ENCODE measurements at places on chromosomes 1 and 21. TPM values are rescaled to one million over a fixed set of nuclear protein-coding genes. Genes with fewer than 3 reads are reported as not detected.
A peak's percentile ranks its signal among the peaks of the same experiment; 100 is the strongest.

The KCNE2 gene
- not detected for total RNA-seq

The WNT9A gene
- total RNA-seq, result 0.96 TPM

The AMPD1 gene
- total RNA-seq, result not detected

- no peak overlapping the region for H3K4me3 ChIP-seq
- DNase-seq, result no peak
- H3K36me3 ChIP-seq, result no peaks in the 10 kb centered on the region
- H3K27ac ChIP-seq, result no peak overlapping the region
- H3K27me3 ChIP-seq, result no peaks in the 10 kb centered on the region
These were observed 360.0 kb downstream of the NPHP4 start for GRCh38 chr1:5632224-5632623.

GRCh38 chr1:115706587-115707425 is 61.7 kb downstream of the CASQ2 start:
- H3K4me3 ChIP-seq, result no peak overlapping the region
- DNase-seq, result no peak
- H3K36me3 ChIP-seq, result no peaks in the 10 kb centered on the region
- no peaks in the 10 kb centered on the region for H3K27me3 ChIP-seq

DNA sequence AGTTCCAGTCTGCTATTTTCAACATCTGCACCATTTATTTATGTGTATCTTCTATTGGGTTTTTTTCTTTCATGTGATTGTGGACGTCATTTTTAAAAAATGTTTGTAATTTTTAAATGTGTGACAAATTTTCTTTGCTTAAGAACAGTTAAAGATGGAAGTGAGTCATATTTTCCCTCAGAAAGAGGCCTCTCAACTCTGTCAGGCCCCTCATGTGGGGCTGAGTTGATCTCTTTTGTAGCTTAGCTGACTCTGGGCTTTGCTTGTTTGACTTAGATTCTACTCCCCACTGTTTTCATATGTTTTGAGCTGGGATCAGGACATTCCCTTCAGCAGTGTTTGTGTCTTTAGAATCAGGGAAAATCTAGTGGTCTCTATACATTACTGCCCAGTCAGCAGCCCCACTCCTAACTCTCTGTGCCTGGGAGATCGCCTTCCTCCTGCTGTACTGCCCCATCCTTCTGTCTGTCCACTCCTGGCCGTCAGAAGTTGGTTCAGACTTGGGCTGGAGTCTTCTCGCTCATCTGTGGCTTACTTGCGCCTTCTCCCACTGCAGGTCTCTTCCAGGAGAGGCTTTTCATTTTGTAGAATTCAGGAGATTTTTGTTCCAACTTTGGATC is 137.4 kb downstream of the DYRK1A start:
- no peak overlapping the region for H3K27ac ChIP-seq
- H3K27me3 ChIP-seq, result no peaks in the 10 kb centered on the region
- H3K4me3 ChIP-seq, result no peak overlapping the region
- no peak for DNase-seq
- H3K4me1 ChIP-seq, result no peaks in the 10 kb centered on the region
- H3K36me3 ChIP-seq, result peaks cover 65% of the 10 kb centered on the region

- no peaks in the 10 kb centered on the region for H3K36me3 ChIP-seq
- H3K4me1 ChIP-seq, result no peaks in the 10 kb centered on the region
- DNase-seq, result no peak
- no peaks in the 10 kb centered on the region for H3K27me3 ChIP-seq
- H3K27ac ChIP-seq, result no peak overlapping the region
These were observed 56.4 kb downstream of the ELK4 start for GRCh38 chr1:205575294-205575885.

DNA sequence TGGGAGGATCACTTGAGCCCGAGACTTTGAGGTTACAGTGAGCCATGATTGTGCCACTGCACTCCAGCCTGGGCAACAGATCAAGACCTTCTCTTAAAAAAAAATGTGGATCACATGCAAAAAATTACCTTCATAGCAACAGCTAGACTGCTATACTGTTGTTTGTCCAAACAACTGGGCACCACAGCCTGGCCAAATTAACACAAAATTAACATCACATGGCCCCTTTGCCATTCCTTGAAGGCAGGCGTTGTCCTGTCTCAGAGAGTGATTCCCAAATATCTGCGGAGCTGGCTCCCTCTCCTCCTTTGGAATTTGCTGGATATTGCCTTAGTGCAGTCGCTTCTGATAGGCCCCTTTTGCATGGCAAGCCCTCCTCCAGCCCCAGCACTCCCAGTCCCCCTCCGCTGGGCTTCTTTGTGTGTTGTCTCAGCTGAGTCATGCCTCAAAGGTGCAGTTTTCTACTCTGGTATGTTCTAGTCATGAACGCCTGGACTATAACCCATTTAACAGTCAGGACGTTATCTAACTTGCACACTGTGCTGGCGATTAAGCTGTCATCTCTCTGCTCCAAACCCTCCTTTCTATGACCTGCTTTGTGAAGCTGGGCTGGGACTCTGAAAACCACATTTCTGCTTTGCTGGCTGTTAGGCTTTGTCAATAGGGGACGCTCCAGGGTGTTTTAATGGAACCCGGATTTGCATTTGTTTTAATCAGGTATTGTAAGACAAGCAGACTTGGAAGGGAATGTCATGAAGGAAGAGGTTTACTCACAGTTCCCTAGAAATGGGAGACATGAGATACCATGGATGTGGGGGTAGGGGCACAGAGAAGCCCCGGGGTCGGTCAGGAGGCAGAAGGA is 20.1 kb upstream of the HPCAL4 start:
- H3K27me3 ChIP-seq, result no peaks in the 10 kb centered on the region
- H3K36me3 ChIP-seq, result no peaks in the 10 kb centered on the region
- no peaks in the 10 kb centered on the region for H3K4me1 ChIP-seq
- no peak for DNase-seq
- no peak overlapping the region for H3K27ac ChIP-seq
- H3K4me3 ChIP-seq, result no peak overlapping the region

- no peak overlapping the region for H3K4me3 ChIP-seq
These were observed 663.9 kb downstream of the PTPRU start for GRCh38 chr1:29900104-29900679.

The FRRS1 gene
- 0.32 TPM for total RNA-seq

DNA sequence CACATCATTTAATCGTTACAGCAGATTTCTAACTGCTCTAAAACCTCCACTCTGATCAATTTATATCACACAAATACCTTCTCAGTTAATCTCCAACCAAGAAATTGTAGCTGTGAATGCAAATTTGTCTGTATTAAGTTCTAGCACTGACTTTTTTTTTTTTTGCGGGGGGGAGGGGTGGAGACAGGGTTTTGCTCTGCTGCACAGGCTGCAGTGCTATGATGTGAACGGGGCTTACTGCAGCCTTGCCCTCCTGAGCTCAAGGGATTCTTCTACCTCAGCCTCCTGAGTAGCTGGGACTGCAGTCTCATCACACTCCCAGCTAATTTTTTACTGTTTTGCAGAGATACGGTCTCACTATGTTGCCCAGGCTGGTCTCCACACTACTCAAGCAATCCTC is 163.6 kb downstream of the RERE start:
- DNase-seq, result no peak
- H3K4me3 ChIP-seq, result no peak overlapping the region
- no peaks in the 10 kb centered on the region for H3K4me1 ChIP-seq
- H3K27ac ChIP-seq, result no peak overlapping the region
- H3K36me3 ChIP-seq, result no peaks in the 10 kb centered on the region

- DNase-seq, result no peak
- no peaks in the 10 kb centered on the region for H3K4me1 ChIP-seq
- no peak overlapping the region for H3K4me3 ChIP-seq
- H3K27ac ChIP-seq, result no peak overlapping the region
- H3K36me3 ChIP-seq, result no peaks in the 10 kb centered on the region
- H3K27me3 ChIP-seq, result no peaks in the 10 kb centered on the region
These were observed 294.3 kb upstream of the SPAG17 start for GRCh38 chr1:118479351-118479750.

GRCh38 chr1:38997901-38998190 is 6.8 kb downstream of the AKIRIN1 start:
- H3K27ac ChIP-seq, result no peak overlapping the region
- no peaks in the 10 kb centered on the region for H3K27me3 ChIP-seq
- H3K4me1 ChIP-seq, result no peaks in the 10 kb centered on the region
- peaks cover 41% of the 10 kb centered on the region for H3K36me3 ChIP-seq

The DMBX1 gene
- not detected for total RNA-seq

- H3K27ac ChIP-seq, result no peak overlapping the region
- no peak for DNase-seq
- no peak overlapping the region for H3K4me3 ChIP-seq
- H3K4me1 ChIP-seq, result no peaks in the 10 kb centered on the region
- no peaks in the 10 kb centered on the region for H3K36me3 ChIP-seq
These were observed 88.0 kb upstream of the WLS start for GRCh38 chr1:68320349-68320748.

GRCh38 chr21:40618191-40618973 is 228.6 kb downstream of the DSCAM start:
- H3K27ac ChIP-seq, result no peak overlapping the region
- H3K4me3 ChIP-seq, result no peak overlapping the region
- no peaks in the 10 kb centered on the region for H3K36me3 ChIP-seq
- no peaks in the 10 kb centered on the region for H3K27me3 ChIP-seq
- DNase-seq, result no peak
- H3K4me1 ChIP-seq, result no peaks in the 10 kb centered on the region

GRCh38 chr1:46523496-46524353 is 27.7 kb downstream of the KNCN start:
- no peaks in the 10 kb centered on the region for H3K27me3 ChIP-seq
- no peak for DNase-seq

DNA sequence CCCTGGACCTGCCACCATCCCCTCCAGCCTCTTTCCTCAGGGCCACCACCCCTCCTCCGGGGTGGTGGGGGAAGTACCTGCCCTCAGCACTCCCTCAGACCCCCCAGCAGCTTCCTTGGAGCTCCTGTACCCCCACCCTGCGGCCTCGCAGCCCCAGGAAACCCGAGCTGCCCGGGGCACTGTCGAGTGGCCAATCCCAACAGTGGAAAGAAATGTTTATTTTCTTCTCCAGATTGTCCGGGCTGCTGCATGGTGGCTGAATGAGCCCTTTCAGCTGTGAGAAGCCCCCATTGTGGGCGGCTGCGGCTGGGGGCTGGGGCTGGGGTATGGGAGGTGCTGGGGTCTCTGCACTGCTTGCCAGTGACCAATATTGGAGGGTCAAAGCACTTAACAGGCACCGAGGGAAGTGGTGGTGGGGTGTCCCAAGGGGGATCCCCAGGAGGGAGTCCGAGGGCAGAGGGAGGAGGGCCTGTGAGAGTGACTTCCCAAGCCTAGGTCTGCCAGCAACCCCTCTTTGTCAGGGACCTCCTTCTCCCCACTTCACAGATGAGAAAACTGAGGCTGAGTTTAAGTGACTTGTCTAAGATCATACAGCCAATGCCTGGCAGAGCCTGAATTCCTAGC is 25.2 kb downstream of the RUNX3 start:
- peaks cover 3% of the 10 kb centered on the region for H3K36me3 ChIP-seq
- H3K27ac ChIP-seq, result no peak overlapping the region
- no peaks in the 10 kb centered on the region for H3K4me1 ChIP-seq
- no peaks in the 10 kb centered on the region for H3K27me3 ChIP-seq
- peak; percentile 38 for DNase-seq

- DNase-seq, result no peak
- no peak overlapping the region for H3K27ac ChIP-seq
- H3K4me3 ChIP-seq, result no peak overlapping the region
- H3K4me1 ChIP-seq, result peaks cover 10% of the 10 kb centered on the region
- H3K27me3 ChIP-seq, result no peaks in the 10 kb centered on the region
These were observed 18.4 kb downstream of the CAPZA1 start for GRCh38 chr1:112638110-112638428.

- H3K27me3 ChIP-seq, result no peaks in the 10 kb centered on the region
- no peaks in the 10 kb centered on the region for H3K4me1 ChIP-seq
- DNase-seq, result no peak
- no peak overlapping the region for H3K27ac ChIP-seq
- no peak overlapping the region for H3K4me3 ChIP-seq
These were observed 9.1 kb downstream of the PRPF38A start for GRCh38 chr1:52413410-52413989.

- H3K27ac ChIP-seq, result no peak overlapping the region
- H3K4me3 ChIP-seq, result no peak overlapping the region
- no peaks in the 10 kb centered on the region for H3K27me3 ChIP-seq
- no peaks in the 10 kb centered on the region for H3K4me1 ChIP-seq
- no peak for DNase-seq
- no peaks in the 10 kb centered on the region for H3K36me3 ChIP-seq
These were observed 126.7 kb downstream of the PGBD5 start for GRCh38 chr1:230299191-230300006.

DNA sequence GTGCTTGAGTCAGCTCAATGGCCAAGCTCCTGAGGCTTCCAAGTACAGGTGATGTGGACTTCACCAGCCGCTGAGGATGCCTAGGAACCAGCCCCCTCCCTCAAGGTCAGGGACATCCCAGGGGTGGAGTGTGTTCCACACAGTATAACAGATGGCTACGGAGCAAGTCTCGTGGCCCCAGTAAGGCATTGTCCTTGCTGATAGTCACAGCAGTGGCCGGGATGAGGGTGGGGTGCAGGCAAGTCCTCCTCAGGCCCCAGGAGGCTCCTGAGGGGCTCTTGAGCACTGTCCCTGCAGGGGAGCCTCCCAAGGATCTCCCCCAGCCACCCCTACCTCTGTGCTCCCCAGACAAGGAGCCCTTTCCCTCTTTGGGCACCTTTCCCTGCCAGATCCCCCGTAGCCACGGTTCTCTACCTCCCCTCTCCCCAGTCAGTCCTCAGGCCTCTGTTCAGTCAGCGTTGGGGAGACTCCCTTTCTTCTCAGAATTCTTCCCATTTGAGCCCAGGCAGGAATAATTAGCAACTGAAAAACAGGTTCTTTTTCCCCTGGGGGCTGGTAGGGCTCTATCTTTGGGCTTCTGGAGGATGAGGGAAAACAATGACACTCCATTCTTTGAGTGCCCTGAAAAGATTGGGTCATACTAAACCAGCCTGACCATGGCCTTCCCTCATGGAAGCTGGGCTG is 7.1 kb upstream of the THEM5 start:
- H3K36me3 ChIP-seq, result no peaks in the 10 kb centered on the region
- no peaks in the 10 kb centered on the region for H3K27me3 ChIP-seq
- H3K4me1 ChIP-seq, result no peaks in the 10 kb centered on the region
- no peak overlapping the region for H3K27ac ChIP-seq
- no peak overlapping the region for H3K4me3 ChIP-seq

Data from ascending aorta (tissue), 2 donors.